COLO829 (cell line): ENCODE measurements at places on chromosomes 16 and 17.
A peak's percentile ranks its signal among the peaks of the same experiment; 100 is the strongest.

DNA sequence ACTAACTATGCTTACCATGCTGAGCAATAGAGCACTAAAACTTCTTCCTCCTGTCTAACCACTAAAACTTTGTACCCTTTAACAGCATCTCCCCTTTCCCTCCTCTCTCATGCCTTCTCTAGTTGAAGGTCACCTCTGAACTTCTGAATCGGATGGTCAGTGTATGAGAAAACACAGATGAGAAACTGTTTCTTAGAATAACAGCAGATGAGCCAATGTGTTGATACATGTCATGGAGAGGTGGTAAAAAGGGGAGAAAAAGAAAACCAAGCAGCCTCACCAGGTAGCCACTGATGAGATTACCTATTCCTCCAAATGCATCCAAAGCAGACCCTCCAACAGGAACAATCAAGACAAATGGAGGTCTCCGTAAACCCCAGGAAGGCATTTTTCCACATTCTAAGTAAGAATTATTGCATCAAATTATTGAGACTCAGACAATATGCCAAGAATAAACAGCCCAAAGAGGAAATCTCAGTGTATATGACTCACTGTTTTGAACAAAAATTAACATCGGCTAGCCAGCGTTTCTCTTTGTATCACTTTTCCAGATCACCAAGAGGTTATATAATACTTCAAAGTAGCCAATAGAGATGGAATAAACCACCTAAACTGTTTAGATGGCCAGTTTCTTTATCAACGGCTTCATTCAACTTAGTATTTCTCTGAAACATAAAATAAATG is 793.3 kb upstream of the SOX9 start:
- no peak for DNase-seq

DNA sequence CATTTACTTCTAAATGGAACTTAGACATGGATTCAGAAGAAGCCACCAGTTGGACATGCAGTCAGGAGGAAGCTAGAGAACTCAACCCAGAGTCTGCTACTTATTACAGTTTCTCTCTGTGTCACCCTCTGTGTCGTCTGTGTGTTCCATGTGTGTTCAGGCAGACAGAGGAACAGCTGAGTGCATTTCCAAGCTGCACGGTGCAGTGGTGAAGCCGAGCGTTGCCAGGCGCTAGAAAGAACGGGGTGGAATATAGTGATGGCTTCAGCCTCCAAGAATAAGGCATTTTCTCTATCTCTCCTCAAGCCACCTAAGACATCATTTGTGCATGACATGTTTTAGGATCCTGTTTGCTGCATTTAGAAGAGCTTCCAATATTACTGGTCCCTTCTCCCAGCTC is 101.1 kb upstream of the CCL2 start:
- no peak for DNase-seq

DNA sequence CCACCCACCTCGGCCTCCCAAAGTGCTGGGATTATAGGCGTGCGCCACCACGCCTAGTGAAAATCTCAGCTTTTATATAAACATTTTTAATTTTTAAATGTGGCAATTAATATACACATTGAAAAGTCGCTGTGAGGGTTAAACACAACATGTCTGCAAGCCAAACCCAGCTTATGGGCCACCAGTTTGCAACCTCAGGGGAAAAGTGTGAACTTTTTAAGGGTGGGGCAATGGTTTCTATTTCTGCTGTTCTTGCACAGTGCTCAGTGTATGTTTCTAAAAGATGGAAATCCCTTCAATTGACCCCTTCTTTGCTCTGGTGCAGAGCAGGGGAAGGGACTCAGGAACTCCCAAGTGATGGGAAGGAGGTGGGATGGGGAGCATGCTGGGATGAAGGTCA is 18.3 kb upstream of the SUPT4H1 start:
- DNase-seq: no peak

- DNase-seq: peak; percentile 15
Observed at GRCh38 chr16:10876799-10877341, at the start of gene CIITA. Gene CIITA, plus strand, starts transcription at chr16:10877202. Its CDS starts 129 bp downstream, at chr16:10877331.

- no peak for DNase-seq
Observed at GRCh38 chr17:30809867-30810266, 14.6 kb downstream of the CRLF3 start.

DNA sequence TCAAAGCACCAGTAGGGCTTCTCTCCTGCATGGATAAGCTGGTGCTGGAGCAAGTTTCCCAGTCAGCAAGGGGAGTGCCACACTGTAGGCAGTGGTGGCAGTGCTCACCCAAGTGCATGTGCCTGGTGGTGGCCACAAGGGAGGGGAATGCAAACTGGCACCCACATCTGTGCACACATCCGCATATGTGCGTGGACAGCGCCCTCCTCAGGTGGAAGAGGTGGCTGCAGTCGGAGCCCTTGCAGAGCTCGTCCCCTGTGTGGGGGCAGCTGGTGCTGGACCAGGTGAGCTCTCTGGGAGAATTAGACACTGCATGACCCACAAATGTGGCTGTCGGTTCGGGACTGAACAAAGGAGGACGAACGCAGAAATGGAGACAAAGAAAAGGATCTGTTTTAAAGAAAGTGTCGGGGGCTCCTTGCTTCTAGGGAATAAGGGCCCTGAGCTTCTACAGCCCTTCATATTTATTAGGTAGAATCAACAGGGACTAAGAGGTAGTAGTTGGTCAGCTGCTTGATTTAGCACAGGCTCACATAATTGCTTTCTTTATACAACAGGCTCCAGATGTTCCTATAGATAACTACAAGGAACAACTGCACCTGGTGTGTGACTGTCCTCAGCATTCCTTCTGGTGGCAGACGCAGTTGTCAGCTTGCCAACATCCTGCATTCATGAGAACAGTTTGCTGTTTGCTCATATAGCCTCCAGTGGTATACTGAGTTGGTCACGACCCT is 5.3 kb upstream of the ZNF689 start:
- no peak for DNase-seq
